Ureter (tissue), 1 donor: ENCODE measurements at places on chromosomes 13 and 19. TPM values are rescaled to one million over a fixed set of nuclear protein-coding genes. Genes with fewer than 3 reads are reported as not detected.

ERICH6B gene
- not detected for total RNA-seq

- no peak for DNase-seq
Measured at GRCh38 chr13:113216254-113217048, 7.0 kb downstream of the CUL4A start.

LRRC63 gene
- total RNA-seq: 0.83 TPM

GRCh38 chr13:104847922-104848321, 1687.5 kb downstream of the EFNB2 start:
- DNase-seq: no peak

SMARCA4 gene
- 140 TPM for total RNA-seq

DNA sequence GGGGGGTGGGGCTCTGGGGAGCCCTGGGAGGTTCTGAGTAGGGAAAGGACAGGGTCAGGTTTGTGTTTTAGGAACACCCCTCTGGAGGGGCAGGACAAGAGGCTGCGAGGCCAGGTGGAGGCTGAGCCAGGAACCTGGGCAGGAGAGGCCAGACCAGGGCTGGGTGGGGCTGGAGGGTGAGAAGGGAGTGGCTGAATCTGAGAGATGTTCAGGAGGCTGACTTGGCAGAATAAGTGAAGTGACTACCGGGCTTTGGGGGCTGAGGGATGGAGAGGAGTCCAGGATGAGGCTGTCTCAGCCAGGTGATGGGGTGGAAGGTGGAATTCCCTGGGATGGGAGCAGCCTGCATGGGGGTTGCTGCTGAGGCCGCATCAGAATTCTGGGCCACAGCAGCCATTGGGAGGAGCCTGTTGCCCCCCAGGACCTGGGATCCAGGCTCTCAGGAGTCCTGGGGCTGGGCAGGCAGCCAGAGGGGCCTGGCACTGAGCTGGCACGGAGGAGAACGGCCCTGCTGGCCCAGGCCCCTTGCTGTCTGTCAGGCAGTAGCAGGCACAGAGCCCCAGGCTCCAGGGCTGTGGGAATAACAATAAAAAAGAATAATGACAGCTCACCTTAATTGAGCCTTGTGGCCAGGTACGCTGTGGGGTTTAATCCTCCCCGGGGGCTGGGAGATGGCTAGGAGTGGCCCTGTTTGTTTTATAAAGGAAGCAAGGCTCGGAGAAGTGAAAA, 3.3 kb downstream of the PPP5C start:
- no peak for DNase-seq

- no peak for DNase-seq
Measured at GRCh38 chr13:108328848-108329247, 59.3 kb downstream of the TNFSF13B start.

DNA sequence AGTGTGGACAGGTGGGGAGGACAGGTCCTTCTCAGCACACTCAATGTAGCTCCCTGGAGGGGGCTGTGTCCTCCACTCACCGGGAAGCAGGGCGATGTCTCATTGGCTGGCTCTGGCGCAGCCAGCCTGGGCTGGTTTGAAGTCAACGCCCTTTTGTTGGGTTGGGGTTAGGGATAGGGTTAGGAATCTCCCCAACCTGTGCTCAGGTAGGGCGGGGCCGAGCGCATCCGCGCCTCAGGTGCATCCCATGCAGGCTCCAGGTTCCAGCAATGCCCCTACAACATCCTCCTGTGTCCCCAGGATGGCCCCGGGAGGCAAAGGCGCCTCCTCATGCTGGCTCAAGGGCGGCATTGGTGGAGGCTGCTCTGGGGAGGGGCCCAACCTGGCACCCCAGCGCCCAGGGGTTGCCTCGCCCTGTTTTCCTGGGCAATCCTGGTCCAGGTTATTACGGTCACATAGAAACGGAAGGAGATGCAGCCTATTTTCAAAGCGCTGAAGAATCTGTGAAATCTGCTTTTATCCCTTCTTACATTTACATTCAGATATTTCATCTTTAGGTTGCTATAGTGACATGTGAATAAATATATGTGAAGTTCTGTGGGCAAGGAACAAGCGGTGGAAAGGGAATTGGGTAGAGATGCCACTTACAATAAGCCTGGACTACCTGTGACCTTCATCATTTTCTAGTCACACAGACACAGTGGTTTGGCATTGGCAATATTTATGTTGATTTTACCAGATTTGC, 74.3 kb downstream of the TM9SF2 start:
- no peak for DNase-seq

DNA sequence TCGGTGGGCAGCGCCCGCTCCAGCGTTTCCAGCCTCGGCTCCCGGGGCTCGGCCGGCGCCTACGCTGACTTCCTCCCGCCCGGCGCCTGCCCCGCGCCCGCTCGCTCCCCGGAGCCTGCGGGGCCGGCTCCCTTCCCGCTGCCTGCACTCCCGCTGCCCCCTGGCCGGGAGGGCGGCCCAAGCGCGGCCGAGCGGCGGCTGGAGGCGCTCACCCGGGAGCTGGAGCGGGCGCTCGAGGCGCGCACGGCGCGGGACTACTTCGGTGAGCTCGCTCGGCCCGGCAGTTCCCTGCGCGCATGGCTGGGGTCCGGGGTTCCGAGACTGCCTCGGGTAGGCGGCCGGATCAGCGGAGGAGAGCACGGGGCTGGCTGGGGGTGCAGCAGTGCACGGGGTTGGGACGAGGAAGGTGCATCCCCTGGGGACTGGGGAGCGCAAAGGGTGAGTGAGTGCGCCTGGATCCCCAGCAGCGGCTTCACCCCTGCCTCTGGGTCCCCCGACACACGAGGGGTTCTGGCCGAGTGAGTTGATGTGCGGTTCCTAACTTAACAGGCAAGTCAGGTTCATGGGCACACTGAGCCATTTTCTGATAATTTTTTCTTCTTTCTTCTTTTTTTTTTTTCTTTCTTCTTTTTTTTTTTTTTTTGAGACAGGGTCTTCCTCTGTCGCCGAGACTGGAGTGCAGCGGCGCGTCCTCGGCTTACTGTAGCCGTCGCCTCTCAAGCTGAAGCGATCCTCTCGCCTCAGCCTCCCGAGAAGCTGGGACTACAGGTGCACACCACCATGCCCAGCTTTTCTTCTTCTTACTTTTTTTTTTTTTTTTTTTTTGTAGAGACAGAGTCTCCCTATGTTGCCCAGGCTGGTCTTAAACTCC, 1.1 kb downstream of the WTIP start:
- no peak for DNase-seq

ZSWIM4 gene
- 8.1 TPM for total RNA-seq

- no peak for DNase-seq
Measured at GRCh38 chr19:7063339-7063738, 4.9 kb upstream of the MBD3L3 start.

GRCh38 chr19:29285878-29286277, 72.9 kb upstream of the UQCRFS1 start:
- peak; percentile 58 for DNase-seq

DNA sequence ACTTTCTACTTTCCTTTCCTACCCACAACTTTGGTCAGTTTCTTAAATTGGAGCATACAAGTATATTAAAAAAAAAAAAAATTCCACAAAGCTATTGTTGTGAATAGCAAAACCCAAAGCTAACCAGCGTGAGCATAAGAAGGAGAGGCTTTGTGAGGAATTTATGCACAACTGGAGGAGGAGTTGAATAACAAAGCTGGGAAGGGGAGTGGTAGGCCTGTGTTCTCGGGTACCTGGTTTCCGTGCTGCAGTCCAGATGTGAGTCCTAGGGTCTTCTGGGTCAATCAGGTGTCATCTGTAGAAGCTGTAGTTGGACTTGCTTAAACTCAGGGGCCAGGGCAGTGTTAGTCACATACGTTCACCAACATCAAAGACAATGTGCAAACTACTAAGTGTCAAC, 422.5 kb upstream of the SGCG start:
- no peak for DNase-seq

DNA sequence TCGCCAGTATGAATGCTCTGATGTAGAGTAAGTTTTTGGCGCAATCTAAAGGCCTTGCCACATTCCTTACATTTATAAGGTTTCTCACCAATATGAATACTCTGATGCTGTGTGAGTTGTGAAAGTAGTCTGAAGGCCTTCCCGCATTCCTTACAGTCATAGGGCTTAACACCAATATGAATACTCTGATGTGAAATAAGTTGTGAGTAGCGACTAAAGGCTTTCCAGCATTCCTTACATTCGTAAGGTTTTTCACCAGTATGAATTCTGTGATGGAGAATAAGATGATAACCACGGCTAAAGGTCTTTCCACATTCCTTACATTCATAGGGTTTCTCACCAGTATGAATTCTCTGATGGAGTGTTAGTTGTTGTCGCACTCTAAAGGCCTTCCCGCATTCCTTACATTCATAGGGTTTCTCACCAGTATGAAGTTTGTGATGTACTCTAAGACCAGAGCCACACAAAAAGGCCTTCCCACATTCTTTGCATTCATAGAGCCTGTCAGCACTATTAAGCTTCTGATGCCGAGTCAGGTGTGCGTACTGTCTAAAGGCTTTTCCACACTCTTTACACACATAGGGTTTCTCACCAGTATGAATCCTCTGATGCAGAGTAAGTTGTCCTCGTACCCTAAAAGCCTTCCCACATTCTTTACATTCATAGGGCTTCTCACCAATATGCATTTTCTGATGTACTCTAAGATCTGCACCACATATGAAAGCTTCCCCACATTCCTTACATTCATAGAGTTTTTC, 14.1 kb upstream of the ZFP14 start:
- DNase-seq: no peak

HIF3A gene
- 108 TPM for total RNA-seq

- no peak for DNase-seq
Measured at GRCh38 chr13:37706041-37706440, 107.5 kb upstream of the POSTN start.

GRCh38 chr19:45800070-45800553, 7.5 kb upstream of the DMWD start:
- no peak for DNase-seq

GRCh38 chr19:10105509-10106099, 558 bp upstream of the PPAN start:
- DNase-seq: no peak

GRCh38 chr13:94313321-94313910, 166.1 kb downstream of the DCT start:
- DNase-seq: no peak

DNA sequence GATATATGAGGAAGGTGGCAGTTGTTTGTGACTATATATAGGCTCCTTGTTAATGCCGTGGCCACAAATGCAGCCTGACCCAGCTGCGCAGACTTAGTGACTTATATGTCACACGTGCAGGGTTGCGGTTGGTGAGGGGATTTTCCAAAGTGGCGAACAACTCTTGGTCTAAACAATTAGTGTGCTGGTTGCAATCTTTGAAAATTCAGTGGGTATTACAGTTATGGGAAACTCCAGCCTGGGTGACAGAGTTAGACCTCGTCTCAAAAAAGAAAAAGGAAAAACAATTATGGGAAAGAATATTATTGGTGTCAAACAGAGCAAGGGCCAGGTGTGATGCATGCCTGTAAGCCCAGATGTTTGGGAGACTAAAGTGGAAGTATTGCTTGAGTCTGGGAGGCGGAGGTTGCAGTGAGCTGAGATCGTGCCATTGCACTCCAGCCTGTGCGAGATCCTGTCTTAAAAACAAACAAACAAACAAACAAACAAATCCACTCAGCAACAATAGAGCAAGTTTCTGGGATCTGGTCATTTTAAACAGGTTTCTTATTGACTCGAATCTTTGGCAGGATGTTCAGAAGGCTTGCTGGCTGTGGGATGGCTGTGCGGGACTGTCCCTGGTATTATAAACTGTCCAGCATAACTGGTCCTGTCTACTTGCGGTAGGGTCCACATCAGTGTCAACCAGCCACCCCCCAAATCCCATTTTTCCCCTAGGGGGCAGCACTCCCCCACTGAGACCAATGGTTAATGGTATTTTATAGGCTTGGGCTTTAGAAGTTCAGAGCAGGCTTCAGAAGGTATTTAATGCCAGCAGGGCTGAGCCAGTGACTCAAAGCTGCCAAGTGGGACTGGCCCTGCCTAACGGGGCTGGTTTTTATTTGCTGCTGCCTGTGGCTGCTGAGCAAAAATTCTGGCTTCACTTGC, 15.4 kb downstream of the RELB start:
- peak; percentile 75 for DNase-seq

DNA sequence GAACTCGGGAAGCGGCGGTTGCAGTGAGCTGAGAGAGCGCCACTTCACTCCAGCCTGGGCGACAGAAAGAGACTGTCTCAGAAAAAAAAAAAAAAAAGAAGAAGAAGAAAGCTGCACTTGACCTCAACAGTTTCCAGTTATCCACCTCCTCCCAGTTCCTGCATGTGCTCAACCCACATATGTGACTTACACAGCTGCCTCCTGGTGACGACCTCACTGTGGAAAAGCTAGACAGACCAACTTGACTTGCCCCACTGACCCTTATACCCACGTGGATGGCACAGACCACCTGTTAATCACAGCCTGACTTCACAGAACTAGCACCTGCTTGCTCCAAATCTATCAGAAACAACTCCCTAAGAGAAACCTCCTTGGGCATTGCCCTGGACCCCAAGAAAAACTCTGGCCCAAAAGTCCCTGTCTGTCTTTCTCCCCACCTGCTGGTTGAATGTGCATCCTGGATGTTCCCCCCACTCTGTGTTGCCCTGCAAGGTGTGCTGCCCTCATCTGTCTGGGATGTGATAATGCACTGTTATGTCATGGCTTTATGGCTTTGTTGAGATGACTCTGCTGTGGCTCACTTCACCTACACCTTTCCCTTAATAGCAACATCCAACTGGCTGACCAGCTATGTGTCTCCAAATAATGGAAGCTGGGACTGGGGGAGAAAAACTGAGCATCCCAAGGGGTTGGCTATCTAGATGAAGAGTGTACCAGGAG, 2.8 kb downstream of the ZNF20 start:
- no peak for DNase-seq

CD33 gene
- 4.0 TPM for total RNA-seq

GRCh38 chr13:99991828-99992775, 10.5 kb downstream of the ZIC2 start:
- no peak for DNase-seq

DNA sequence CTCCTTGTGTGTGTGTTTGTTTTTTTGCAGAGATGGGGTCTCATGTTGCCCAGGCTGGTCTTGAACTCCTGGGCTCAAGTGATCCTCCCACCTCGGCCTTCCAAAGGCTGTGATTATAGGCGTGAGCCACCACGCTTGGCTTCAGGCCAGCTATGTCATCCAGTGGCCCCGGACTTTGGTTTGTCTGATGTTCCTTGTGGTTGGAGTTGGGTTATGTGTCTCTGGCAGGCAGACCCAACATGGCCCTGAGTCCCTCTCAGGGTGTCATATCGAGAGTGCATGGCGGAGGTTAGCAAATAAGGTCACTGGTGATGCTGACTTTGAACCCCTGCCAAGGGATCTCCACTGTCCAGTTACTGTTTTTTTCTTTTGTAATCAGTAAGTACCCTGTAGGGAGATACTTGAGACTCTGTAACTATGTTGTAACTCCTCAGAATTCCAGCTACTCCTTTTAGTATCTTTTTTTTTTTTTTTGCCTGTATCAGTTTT, 37.3 kb downstream of the SMARCA4 start:
- DNase-seq: no peak

DNA sequence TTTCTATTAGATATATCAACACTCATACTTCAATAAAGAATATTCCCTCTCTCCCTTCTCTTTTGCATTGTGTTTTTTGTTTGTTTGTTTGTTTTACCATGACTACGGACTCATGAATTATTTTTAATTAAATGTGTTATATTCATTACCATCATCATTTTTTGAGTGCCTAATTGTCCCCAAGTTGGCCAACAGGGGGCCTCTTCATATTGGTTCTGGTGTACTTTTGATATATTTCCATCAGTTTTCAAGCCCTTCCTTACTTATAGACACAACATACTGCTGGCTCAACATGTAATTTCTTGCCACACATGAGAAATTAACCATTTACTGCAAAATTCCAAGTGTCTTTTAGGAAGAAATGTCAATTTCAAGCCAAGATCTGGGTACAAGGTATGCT, 54.5 kb upstream of the GPC6 start:
- no peak for DNase-seq

VSIG10L gene
- 2.1 TPM for total RNA-seq

GRCh38 chr19:43504426-43505185, at the start of gene PHLDB3:
Gene PHLDB3 (minus strand): TSS chr19:43504746. CDS start chr19:43504118, 628 bp downstream.
- peak; percentile 74 for DNase-seq
